ENCODE measurements at places on chromosomes 2 and 18.

DNA sequence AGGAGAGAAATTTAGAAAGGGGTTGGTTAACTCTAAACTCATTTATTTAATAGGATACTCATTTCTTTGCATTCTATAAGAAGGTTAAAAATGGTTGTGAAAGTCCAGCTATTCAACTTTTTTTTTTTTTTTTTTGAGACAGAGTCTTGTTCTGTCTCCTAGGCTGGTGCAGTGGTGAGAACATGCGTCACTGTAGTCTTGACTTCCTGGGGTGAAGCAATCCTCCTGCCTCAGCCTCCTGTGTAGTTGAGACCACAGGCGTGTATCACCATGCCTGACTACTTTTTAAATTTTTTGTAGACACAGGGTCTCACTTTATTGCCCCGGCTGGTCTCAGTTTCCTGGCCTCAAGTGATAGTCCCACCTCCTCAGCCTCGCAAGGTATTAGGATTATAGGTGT lies 11.9 kb downstream of the ELP2 start:
- no peak for DNase-seq

DNA sequence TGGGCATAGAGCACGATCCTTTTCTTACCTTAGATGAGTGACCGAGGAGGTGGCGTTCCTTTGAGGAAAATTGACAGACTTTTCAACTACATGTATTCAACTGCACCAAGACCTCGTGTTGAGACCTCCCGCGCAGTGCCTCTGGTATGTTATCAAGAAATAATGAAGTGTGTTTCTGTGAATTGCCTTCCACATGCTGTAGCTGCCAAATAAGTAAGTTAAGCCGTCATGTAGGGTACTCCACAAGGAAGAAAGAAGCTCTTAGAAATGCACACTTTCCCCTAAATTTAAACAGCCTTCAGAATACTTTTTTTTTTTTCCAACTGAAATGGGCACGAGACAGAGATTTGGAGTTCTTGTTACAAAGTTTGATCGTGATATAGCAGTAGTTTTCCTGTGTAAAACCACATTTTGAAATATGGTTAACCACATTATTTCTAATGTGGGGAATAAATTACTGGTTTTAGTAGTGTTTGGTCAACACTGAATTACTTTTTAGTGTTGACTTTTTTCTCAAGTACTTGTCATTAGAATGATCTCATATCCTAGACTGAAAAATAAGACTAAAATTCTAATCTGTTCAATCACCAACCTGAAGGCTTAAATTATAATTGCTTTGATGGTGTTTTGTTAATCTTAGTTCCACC lies 30.5 kb downstream of the PDK1 start:
- DNase-seq = no peak

GRCh38 chr2:67865917-67866316 lies 196.9 kb downstream of the C1D start:
- DNase-seq = no peak

- no peak for DNase-seq
These were observed 67.2 kb downstream of the MCFD2 start for GRCh38 chr2:46848447-46848846.

- no peak for DNase-seq
These were observed 111.3 kb downstream of the WDSUB1 start for GRCh38 chr2:159175182-159175581.

GRCh38 chr2:215431778-215432758 lies 3.8 kb downstream of the FN1 start:
- DNase-seq = no peak

- no peak for DNase-seq
These were observed 680 bp upstream of the LBH start for GRCh38 chr2:30230497-30231211.

GRCh38 chr2:161426922-161427663 lies 11.0 kb downstream of the TBR1 start:
- DNase-seq = no peak

GRCh38 chr2:189540551-189540950 lies 40.0 kb downstream of the SLC40A1 start:
- no peak for DNase-seq

DNA sequence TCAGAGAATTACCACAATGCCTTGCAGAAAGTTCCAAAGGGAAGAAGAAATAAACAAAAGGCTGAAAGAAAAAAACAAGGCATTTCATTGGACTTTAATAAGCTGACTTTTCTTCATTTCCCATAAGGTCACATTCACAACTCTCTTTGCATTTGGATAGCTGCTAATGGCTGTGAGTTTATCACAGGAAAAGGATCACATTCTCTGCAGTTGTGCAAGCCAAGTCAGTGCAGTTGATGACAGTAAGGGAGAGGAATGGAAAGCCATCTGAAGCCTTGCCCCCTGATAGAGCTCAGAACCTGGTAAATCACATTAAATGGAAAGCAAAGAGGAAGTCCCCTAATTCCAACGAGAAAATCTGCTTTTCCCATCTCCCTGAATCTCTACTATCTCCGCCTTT lies 950.6 kb downstream of the CNTNAP5 start:
- DNase-seq = no peak

GRCh38 chr18:6593142-6593885 lies 136.2 kb upstream of the ARHGAP28 start:
- DNase-seq = no peak

All from AG09319 (cell line).